H7 (cell line): ENCODE measurements at places on chromosomes 16 and 17.
A peak's percentile ranks its signal among the peaks of the same experiment; 100 is the strongest.

- no peak for DNase-seq
These were observed 665.2 kb downstream of the TOX3 start for GRCh38 chr16:51881731-51882130.

DNA sequence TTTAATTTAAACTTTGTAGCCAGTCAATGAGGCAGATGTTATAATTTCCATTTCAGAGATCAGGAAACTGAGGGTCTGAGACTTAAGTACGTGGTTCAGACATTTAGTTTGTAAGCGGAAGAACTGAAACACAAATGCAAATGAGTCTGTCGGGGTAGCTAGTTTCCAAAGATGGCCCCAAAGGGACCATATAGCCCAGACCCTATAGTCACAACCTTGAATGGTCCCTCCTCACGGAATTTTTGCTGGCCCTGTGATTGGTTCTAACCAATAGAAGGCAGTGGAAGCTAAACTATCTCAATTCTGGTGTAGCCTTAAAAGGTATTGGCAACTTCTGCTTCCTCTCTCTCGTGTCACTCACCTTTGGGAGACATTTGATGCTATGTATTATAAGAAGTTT lies 7.5 kb upstream of the BCO1 start:
- DNase-seq = no peak

GRCh38 chr17:63774141-63774968 lies at the start of gene DDX42:
Gene DDX42 (plus strand): TSS chr17:63774170. CDS start chr17:63787050, 12,880 bp downstream.
- DNase-seq = peak; percentile 94

- DNase-seq = no peak
These were observed 29.0 kb downstream of the GLG1 start for GRCh38 chr16:74577882-74578366.

GRCh38 chr17:61386251-61386650 lies 13.4 kb upstream of the TBX2 start:
- DNase-seq = no peak

- peak; percentile 67 for DNase-seq
These were observed 13.0 kb downstream of the GPR142 start for GRCh38 chr17:74380086-74380958.

DNA sequence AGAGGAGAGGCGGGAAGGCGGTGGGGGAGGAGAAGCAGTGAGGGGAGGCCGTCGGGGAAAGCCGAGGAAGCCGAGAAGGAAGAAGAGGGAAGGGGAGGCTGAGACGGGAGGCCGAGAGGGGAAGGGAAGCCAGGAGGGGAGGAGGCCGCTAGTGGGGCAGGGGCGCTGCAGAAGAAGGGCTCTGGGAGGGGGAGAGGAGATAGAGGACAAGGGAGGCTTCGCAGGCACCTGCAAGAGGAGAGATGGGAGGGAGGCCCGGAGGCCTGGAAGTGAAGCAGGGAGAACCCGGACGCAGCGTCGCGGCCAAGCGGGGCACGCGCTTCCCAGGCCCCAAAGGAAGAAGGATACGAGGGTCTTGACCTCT lies 2.3 kb downstream of the C17orf58 start:
- no peak for DNase-seq

- DNase-seq = no peak
These were observed 76.0 kb downstream of the LYRM1 start for GRCh38 chr16:20976576-20976975.

GRCh38 chr17:42598905-42599304 lies 10.3 kb downstream of the RETREG3 start:
- no peak for DNase-seq

DNA sequence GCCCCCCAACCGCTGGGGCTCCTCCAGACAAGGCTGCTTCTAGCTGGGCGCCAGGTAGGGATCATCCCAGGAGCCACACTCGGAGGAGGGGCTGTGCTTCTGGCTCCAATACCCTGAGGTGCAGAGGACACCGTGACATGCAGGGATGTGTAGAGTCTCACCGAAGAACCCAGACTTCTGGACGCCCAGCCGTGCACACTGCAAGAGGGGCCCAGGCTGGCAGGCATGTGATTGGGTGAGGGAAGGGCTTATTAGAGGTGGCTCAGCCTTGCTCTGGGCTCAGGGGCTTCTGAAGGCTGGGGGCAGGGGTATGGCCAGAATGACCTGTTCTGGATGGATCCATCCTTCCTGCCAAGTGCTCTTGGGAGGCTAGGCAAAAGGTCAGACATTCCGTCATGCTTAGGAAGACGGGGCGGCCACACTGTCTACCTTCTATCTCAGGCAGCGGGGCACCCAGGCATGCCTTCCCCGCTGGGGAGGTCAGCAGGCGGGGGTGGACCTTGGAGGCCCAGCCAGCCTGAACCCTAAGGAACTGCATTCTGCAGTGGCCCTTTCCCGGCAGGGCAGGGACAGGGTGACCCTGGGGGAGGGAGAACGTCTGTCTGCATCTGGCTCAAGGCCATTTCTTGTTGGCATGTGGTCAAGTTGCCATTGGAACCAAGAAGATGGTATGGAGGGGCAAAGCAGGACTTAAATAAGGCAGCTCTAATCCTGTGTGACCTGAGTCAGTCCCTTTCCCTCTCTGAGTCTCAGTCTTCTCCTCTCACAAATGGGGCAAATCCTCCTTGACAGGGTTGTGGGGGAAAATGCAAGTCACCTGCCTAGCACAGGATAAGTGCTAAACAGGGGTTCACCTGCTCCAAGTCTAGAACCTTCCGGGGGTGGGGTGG lies 5.8 kb upstream of the ADGRG1 start:
- DNase-seq = no peak

GRCh38 chr17:17570140-17570797 lies 21.2 kb downstream of the PEMT start:
- DNase-seq = peak; percentile 82
